KG1 (cell line): ENCODE measurements at places on chromosomes 1 and 21.

GRCh38 chr1:70426154-70427131 is 15.4 kb downstream of the CTH start:
- DNase-seq: no peak

DNA sequence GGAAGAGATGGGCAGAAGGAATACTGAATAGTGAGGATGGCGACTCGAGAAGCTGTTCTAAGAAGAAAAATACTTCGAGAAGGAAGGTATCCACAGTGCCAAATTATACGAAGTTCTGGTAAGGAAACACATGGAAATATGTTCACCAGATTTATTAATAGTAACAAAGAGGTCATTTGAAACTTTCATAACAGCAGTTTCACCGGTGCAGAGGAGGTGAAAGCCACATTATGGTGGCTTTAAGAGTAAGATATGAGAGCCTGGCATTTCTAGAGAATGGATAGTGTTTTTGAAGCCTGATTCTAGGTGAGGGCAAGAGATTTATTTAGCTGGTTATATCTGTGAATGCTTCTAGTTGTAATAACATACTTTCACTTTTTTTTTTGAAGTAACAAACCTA is 56.2 kb downstream of the DPYD start:
- no peak for DNase-seq

DNA sequence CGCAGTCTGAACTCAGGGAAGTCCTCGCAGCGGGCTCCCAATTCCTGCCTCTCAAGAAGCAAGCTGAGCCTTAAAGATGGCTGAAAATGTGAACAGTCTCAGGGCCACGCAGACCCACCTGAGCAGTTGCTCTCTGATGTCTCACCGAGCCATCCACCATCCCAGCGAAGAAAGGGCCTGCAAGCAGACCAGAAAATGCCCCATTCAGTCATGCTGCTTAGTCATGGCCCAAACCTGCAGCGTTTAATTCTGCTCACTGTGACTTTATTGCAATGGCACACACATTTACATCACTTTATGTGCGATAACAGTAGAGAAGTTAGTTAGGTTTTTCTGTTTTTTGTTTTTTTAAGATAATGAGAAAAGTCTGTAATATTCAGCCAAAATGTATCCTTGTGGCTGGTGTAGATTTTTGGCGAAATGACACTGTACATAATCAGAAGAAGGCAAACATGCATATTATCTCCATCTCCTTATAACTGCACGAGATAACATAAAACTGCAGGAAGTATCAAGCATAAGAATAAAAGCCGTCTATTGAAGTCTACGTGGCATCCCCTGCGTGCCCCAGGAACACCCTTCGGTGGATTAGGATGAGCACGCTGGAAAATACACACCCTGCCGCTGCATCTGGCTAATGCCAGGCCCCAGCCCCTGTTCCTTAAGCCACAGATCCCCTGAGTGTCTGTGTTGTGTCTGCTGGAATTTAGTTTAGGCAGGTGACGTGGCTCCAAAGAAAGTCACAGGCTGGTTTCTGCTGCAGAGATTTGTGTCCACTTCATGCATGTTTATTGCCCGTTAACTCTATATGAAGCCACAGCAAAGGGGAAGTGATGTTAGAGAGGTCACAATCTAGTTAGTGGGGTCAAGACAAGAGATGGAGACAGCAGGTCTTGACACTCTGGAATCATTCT is 119.8 kb upstream of the IRF2BP2 start:
- no peak for DNase-seq

- DNase-seq: no peak
Measured at GRCh38 chr1:243916160-243916559, 66.1 kb upstream of the AKT3 start.

GRCh38 chr1:158289811-158290210 is at the start of gene CD1C:
Gene CD1C, plus strand, starts transcription at chr1:158289923. Its CDS starts 142 bp downstream, at chr1:158290065.
- no peak for DNase-seq
